ENCODE measurements at places on chromosomes 1 and 21.

GRCh38 chr1:228210712-228211530 is 3.1 kb downstream of the OBSCN start:
- no peak for DNase-seq

- no peak for DNase-seq
Measured at GRCh38 chr1:211687462-211688215, 12.2 kb upstream of the NEK2 start.

- peak; percentile 85 for DNase-seq
Measured at GRCh38 chr1:180424848-180425457, 77.4 kb downstream of the ACBD6 start.

GRCh38 chr1:178886551-178886950 is 15.7 kb upstream of the ANGPTL1 start:
- DNase-seq = no peak

DNA sequence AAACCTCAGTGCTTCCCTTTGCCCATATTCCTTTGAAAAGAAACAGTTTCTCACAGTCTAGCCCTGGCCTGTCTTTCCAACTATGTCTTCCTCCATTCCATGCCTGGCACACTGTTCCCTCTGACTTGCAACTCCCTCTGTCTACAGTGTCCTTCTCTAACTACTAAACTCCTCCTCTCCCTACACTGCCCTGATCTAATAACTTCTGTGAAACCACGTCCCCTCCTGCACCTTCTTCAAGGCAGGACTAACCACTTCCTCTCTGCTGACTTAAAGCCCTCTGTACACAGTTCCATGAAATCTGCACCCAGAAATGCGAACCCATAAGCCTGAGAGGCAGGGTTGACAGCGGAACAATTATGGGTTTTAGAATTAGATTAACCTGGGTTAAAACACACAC is 62.2 kb upstream of the ATP1B1 start:
- no peak for DNase-seq

GRCh38 chr1:59831529-59831928 is 16.8 kb downstream of the HOOK1 start:
- no peak for DNase-seq

DNA sequence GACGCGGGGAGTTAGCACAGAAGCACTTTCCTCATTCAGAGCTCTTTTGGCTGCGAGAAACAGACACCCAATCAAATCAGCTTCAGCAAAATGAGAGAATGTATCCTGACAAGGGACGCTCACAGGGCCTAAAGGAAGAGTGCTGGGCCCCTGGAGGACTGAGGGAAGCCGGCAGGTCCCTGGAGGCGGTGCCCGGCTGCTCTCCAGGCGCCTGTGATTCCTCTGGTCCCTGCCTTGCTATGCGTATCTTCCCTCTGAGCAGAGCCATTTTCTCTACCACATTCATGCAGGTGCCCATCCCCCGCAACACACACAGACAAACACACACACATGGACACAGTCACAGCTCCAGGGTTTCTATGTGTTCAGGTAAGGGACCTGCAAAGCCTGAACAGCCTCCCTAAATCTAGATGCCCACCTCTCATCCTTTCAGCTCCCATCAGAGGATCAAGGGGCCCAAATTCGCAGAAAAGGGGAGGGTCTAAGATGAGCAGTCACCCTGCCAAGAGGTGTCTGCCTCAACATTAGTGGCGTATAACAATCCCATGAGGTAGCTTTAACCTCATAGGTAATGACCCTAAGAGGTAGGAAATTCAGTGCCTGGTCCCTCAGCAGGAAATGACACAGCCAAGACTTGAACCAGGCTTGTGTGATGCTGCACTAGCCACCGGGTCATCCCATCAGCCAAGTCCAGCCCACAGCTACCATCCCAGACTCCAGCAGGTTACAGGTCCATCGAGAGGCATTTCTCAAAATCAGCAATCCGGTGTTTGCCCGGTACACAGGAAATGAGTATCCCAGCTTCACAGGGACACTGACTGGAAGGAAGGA is 29.0 kb downstream of the PTAFR start:
- DNase-seq = no peak

GRCh38 chr1:113452921-113453770 is 62.8 kb downstream of the MAGI3 start:
- no peak for DNase-seq

DNA sequence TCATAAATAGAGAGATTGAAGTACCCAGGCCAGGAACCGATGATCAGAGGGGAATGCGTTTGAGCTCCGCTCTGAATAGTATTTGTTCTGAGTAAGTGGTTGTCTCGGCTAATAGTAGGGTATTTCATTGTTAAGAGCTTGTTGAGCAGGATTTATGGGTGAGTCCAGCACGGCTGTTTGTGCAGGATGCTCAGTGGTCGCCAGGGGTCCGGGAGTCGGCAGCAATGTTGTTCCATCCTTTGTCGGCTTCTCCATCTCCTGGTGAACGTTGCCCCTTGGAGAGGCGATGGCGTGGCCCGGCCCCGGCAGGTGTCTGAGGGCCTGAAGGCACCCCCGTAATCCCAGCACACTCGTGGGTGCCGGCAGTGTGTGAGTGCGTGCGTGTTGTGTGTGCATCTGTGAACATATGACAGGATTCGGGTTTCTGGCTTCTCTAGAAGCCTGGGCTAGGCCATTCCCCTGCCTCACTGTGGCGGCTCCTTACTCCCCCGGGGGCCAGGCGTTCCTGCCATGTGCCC is 160.8 kb upstream of the ARHGEF16 start:
- DNase-seq = no peak

- peak; percentile 3 for DNase-seq
Measured at GRCh38 chr1:84691122-84691783, 992 bp upstream of the SSX2IP start.

GRCh38 chr1:84365225-84366221 is 32.8 kb upstream of the DNASE2B start:
- no peak for DNase-seq

- no peak for DNase-seq
Measured at GRCh38 chr1:42419126-42419821, 36.5 kb downstream of the ZMYND12 start.

GRCh38 chr1:218558271-218558810 is 213.2 kb downstream of the TGFB2 start:
- DNase-seq = no peak

- no peak for DNase-seq
Measured at GRCh38 chr1:200733907-200734306, 4.8 kb upstream of the CAMSAP2 start.

DNA sequence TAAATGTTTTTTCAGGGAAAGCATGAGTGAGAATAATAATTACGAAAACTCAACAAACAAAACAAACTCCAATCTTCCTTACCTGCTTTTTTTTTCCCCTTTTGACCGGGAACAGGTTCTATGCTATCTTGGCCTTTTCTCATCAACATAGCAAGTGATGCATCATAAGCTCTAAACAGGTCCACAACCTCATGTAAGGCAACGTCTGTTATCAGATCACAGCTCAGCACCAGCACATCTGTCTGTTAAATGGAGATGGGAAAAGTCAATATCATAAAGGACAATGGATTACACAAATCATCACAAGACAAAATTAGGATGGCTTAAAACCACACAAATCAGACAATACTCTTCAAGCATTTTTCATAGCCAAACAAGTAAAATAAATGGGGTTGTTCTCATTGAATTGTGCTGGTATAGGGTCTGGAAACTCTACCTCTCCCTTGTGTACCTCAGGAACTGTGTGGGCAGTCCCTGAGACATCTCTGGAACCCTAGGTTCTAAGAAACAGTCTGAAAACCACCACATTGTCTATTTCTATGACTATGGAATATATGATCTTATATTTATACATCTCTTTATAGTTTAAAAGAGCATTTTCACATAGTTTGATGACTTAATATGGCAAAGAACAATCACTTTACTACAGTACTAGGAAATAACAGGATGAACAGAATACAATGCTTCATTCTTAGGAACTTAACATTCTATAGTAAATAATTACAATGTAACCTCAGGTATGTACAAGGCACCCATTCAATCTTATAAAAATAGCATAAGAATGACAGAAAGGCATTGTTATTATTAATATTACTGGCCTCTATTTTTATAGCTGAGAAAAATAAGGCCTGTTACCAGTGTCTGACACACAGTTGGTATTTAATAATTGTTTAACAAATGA is 44.7 kb downstream of the EIF2B3 start:
- no peak for DNase-seq

- DNase-seq = no peak
Measured at GRCh38 chr1:110857964-110858948, 14.7 kb upstream of the CD53 start.

- DNase-seq = no peak
Measured at GRCh38 chr1:25675729-25676476, 59.3 kb downstream of the MAN1C1 start.

- DNase-seq = no peak
Measured at GRCh38 chr1:156336242-156336641, 1.9 kb downstream of the CCT3 start.

DNA sequence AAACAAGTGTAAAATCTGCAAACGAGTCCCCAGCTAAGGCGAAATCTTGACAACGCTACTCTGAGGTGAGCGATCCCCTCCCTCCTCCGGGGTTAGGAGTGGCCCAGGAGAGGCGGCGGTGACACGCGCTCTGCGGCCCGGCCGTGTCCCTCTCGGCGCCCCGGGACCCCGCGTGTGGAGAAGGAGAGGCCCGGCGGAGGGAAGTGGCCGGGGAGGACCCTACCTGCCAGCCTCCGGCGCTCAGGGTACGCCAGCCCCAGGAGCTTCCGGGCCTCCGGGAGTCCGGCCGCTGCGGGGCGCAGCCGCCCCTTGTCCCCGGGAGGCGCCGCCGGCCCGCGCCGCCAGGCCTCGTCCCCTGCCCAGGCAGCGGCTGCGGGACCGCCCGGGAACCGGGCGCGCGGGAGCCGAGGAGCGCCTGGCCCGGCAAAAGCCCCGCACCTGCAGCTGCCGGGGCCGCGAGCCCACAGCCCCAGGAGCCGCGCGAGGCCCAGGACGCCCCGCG is 543 bp downstream of the ABCB10 start:
- DNase-seq = no peak

GRCh38 chr21:26157801-26158200 is 12.8 kb downstream of the APP start:
- DNase-seq = no peak

- no peak for DNase-seq
Measured at GRCh38 chr1:39733161-39733560, 5.5 kb upstream of the PPIE start.
